ENCODE measurements at places on chromosomes 13 and 19.
A peak's percentile ranks its signal among the peaks of the same experiment; 100 is the strongest.

GRCh38 chr19:56838024-56838908 is 2.3 kb downstream of the PEG3 start:
- H3K4me3 ChIP-seq: peak overlapping the region; percentile 20
- no peaks in the 10 kb centered on the region for H3K4me1 ChIP-seq
- H3K27me3 ChIP-seq: no peaks in the 10 kb centered on the region
- H3K27ac ChIP-seq: peak overlapping the region; percentile 64
- H3K36me3 ChIP-seq: no peaks in the 10 kb centered on the region

- no peaks in the 10 kb centered on the region for H3K36me3 ChIP-seq
- H3K27me3 ChIP-seq: no peaks in the 10 kb centered on the region
- DNase-seq: peak; percentile 22
These were observed 33.7 kb upstream of the ZNF724 start for GRCh38 chr19:23283925-23284324.

DNA sequence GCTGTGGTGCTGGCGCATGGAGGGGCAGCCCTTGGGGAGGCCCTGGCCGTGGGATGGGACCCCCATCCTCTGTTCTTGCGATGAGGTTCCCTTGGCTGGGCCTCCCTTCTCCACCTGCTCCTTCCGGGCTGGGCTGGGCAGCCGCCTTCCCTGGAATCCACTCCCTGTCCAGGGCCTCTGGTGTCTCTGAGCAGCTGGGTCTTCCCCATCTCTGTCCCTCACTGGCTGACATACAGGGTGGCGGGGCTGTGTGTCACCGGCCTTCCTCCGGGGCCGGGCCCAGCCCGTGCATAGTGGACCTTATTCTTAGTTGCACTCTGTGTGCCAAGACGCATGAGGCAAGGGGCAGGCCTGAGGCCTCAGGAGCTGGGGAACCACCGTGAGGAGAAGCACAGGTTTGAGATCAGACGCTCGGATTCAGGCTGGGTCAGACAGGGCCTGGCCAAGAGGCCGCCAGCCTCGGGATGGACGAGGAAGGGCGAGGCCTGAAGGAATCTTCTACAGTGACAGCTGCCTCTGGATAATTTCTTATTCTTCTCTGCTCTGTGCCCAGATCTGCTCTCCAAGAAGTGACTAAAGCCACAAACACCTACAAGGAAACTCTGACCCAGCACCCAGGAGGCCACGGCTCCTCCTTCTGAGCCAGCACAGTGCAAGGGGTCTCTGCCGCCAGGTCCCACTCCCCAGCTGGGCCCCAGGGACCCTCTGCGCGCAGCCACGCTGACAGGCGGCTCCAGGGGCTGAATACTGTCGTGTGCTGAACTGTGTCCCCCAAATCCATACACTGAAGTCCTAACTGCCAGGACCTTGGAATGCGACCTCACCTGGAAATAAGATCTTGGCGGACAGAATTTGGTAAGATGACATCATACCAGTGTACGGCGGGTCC is 11.0 kb downstream of the SGTA start:
- no peak overlapping the region for H3K4me3 ChIP-seq
- H3K36me3 ChIP-seq: no peaks in the 10 kb centered on the region
- no peaks in the 10 kb centered on the region for H3K27me3 ChIP-seq
- no peak for DNase-seq

- H3K27ac ChIP-seq: no peak overlapping the region
- H3K4me1 ChIP-seq: no peaks in the 10 kb centered on the region
- no peaks in the 10 kb centered on the region for H3K27me3 ChIP-seq
- no peaks in the 10 kb centered on the region for H3K36me3 ChIP-seq
These were observed 91.9 kb downstream of the SLAIN1 start for GRCh38 chr13:77789376-77789775.

DNA sequence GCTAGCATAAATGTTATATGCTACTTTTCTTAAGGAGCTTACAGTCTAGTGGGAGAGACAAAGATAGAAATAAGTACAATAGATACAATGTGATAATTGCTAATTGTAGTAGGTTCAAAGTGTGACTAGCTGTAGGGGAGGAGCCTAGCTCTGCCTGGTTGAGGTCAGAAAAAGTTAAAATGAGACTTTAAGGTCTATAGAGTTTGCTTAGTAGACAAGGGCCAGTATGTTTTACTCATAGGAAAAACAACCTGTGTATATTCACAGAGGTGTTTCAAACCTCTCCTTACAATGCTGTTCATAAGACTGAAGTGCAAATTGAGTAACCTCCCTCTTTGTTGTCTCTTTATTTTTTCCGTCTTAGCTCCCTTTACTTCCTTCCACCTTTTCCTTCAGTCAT is 56.1 kb downstream of the PDS5B start:
- peaks cover 11% of the 10 kb centered on the region for H3K4me1 ChIP-seq
- no peak overlapping the region for H3K4me3 ChIP-seq
- no peak for DNase-seq
- H3K27ac ChIP-seq: no peak overlapping the region
- no peaks in the 10 kb centered on the region for H3K27me3 ChIP-seq

DNA sequence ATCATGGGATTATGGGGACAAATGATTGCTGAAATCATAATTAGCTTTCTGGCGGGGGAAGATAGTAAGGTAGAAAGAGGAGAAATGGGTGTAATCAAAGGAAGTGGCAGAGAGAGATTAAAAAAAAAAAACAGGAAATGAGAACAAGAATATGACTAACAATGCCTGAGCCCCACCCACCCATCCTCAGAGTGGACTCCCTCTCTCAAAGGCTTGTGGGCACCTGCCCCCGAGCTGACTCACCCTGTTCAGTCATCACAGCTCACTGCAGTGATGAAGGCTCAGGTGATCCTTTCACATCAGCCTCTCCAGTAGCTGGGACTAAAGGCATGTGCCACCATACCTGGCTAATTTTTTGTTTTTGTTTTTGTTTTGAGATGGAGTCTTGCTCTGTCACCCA is 26.4 kb upstream of the TPT1 start:
- no peaks in the 10 kb centered on the region for H3K27me3 ChIP-seq
- H3K36me3 ChIP-seq: no peaks in the 10 kb centered on the region
- H3K4me3 ChIP-seq: no peak overlapping the region
- DNase-seq: peak; percentile 43

DNA sequence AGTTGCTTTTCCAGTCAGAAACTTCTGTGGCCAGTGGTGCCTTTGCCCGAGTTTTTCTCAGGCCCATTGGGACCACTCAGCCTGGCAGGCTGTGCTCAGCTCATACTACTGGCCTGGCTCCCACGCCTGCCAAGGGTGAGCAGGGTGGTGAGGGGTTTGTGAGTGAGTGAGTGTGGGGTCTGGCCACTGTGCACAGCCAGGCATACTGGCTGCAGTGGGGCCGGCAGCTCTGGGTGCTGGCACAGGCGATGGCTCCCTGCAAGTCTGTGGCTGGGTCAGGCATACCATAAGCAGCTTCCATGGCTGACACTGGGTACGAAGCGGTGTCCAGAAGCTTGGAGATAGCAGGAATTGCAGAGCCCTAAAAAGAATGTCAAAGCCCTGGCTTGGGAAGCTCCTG is 161.0 kb downstream of the SLITRK6 start:
- DNase-seq: peak; percentile 38
- H3K4me1 ChIP-seq: no peaks in the 10 kb centered on the region
- no peak overlapping the region for H3K4me3 ChIP-seq
- H3K27ac ChIP-seq: no peak overlapping the region
- no peaks in the 10 kb centered on the region for H3K36me3 ChIP-seq
- H3K27me3 ChIP-seq: no peaks in the 10 kb centered on the region
